Central memory CD8-positive, alpha-beta T cell (primary cell): ENCODE measurements at places on chromosomes 3 and 15.
A peak's percentile ranks its signal among the peaks of the same experiment; 100 is the strongest.

- H3K4me3 ChIP-seq: no peak overlapping the region
- DNase-seq: no peak
- H3K36me3 ChIP-seq: peaks cover 9% of the 10 kb centered on the region
- no peaks in the 10 kb centered on the region for H3K27me3 ChIP-seq
- H3K4me1 ChIP-seq: no peaks in the 10 kb centered on the region
Measured at GRCh38 chr15:59116771-59117170, 11.8 kb downstream of the CCNB2 start.

DNA sequence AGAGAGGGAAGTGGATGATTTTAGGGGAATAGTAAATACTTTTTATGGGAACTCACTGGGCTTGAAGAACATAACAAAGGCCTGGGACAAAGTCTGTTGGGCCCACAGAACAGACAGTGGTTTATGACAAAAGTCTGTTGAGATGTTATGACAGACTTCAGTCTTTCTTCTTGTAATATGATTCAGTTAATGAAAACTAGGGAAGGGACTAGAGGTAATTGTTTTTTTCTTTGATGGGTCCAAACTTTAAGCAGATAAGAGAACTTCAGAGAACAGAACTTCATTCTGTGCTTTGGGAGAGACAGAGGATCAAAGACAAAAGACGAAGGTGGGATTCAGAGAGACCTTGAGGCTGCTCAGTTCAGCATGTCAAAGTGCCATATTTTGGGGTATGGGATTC, 9.3 kb downstream of the CRYBG3 start:
- H3K27ac ChIP-seq: no peak overlapping the region
- H3K4me3 ChIP-seq: no peak overlapping the region
- H3K4me1 ChIP-seq: no peaks in the 10 kb centered on the region
- DNase-seq: no peak

DNA sequence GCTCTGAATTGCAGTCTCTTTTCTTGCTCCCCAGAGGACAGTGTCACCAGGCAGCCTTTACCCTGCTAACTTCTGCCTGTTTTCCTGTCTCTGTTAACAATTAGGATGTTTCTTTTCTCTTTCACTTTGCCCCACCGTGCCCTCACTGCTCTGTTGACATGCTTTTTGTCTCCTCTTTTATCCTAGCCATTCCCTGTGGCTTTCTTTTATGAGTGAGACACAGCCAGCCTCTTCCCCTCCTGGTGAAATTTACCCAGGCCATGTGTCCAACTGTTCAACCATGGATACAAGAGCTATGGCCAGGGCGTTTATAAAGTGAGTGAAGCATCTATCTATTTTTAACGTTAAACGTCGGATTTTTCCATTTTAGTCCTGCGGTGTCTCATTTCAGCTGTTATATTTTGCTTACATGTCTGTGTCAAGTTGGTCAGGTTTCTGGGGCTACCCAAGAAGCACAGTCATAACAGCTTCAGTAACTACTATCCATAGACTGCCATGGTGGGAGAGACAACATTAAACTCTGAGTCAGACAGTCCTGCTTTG, 443.2 kb upstream of the AZI2 start:
- H3K4me3 ChIP-seq: no peak overlapping the region
- no peaks in the 10 kb centered on the region for H3K36me3 ChIP-seq
- H3K27me3 ChIP-seq: no peaks in the 10 kb centered on the region
- no peaks in the 10 kb centered on the region for H3K4me1 ChIP-seq
- no peak overlapping the region for H3K27ac ChIP-seq

GRCh38 chr3:113912552-113913236, 35.1 kb upstream of the ZDHHC23 start:
- H3K27me3 ChIP-seq: no peaks in the 10 kb centered on the region
- H3K4me1 ChIP-seq: no peaks in the 10 kb centered on the region

DNA sequence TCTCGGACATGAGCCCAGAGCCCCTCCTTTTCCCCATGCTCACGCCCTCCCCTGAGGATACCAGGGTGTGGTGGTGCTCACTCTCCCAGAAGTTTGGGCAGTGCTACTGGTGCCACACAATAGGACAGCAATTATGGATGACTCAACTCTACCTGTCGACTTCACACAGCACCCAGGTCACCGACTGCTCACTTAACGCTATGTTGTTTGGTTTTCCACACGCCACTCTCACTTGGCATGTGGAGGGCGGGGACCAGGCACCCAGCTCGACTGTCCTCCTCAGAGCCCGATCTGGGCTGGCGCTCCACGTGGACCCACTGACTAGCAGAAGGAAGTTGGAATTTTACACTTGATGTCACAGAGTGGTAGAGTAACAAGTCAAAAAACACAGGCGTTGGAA, 30.9 kb downstream of the STIMATE start:
- no peak for DNase-seq
- peaks cover 4% of the 10 kb centered on the region for H3K36me3 ChIP-seq
- H3K4me1 ChIP-seq: peaks cover 44% of the 10 kb centered on the region
- no peak overlapping the region for H3K4me3 ChIP-seq

GRCh38 chr15:33545866-33546265, 235.1 kb downstream of the RYR3 start:
- no peaks in the 10 kb centered on the region for H3K27me3 ChIP-seq
- H3K4me3 ChIP-seq: no peak overlapping the region
- no peaks in the 10 kb centered on the region for H3K36me3 ChIP-seq
- no peak overlapping the region for H3K27ac ChIP-seq

DNA sequence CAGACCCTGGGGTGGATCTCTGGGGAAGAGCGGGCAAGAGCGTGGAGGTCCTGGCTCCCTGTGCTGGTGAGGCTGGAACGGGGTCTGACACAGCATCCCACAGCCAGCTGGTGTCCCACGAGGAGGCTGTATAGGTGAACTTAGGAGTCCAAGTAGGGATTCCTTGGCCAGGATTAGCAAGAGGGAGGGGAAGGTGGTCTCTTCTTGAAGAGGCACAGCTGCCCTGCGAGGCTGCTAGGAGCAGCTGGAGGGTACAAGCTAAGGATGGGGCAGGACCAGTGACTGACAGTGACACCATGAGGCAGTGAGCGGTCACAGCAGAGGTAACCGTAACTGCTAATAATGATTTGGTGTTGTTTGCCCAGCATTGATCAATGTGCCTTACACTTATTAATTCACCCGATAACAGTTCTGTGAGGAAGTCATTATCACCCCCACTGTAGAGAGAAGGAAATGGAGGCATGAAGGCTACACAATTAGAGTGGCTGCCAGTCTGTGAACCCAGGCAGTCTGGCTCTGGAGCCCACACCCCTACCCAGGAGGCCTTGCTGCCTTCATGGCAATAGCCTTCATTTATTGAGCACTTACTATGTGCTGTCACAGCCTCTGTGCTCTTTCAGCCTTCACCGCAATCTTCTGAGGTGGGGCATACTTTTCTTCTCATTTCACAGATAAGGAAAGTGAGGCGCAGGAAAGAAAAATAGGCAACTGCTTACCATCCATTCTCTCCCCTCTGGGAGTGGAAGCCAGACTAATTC, 59.4 kb downstream of the TMEM44 start:
- no peaks in the 10 kb centered on the region for H3K36me3 ChIP-seq
- H3K27me3 ChIP-seq: peaks cover 27% of the 10 kb centered on the region
- no peak for DNase-seq

DNA sequence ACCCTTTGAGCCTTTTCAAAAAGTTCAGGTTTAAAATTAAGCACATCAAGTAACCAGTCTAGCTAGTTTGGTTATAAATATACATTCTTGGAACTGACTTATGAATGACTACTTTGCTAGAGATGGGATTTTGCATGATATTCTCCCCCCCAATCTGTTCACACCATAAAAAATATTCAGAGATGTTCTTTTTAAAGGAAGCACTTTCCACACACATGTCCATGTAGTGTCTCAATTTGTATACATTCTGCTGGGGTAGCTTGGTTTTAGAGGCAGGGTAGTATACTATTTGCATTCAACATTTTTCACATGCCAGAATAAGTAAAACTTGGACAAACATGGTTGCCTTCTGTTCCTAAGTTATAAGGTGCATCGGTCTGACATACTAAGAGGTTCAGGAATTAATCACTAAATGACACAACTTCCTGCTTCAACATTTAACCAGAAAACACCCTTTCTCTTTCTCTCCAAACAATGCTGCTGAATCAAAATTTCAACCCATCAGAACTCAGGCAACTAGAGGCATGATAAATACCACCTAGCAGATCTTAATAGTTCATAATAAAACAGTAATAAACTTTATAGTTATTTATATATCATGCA, 57.0 kb downstream of the SUMF1 start:
- no peaks in the 10 kb centered on the region for H3K27me3 ChIP-seq
- H3K36me3 ChIP-seq: peaks cover 13% of the 10 kb centered on the region
- H3K27ac ChIP-seq: peak overlapping the region; percentile 67
- H3K4me1 ChIP-seq: peaks cover 21% of the 10 kb centered on the region
- DNase-seq: no peak

GRCh38 chr3:17183951-17184550, 299.3 kb downstream of the PLCL2 start:
- H3K27ac ChIP-seq: no peak overlapping the region
- H3K27me3 ChIP-seq: no peaks in the 10 kb centered on the region
- H3K4me3 ChIP-seq: no peak overlapping the region
- H3K4me1 ChIP-seq: peaks cover 27% of the 10 kb centered on the region

- peaks cover 2% of the 10 kb centered on the region for H3K36me3 ChIP-seq
- no peak overlapping the region for H3K27ac ChIP-seq
- no peak overlapping the region for H3K4me3 ChIP-seq
- DNase-seq: no peak
- H3K4me1 ChIP-seq: peaks cover 19% of the 10 kb centered on the region
Measured at GRCh38 chr3:187831125-187832051, 86.1 kb upstream of the BCL6 start.

DNA sequence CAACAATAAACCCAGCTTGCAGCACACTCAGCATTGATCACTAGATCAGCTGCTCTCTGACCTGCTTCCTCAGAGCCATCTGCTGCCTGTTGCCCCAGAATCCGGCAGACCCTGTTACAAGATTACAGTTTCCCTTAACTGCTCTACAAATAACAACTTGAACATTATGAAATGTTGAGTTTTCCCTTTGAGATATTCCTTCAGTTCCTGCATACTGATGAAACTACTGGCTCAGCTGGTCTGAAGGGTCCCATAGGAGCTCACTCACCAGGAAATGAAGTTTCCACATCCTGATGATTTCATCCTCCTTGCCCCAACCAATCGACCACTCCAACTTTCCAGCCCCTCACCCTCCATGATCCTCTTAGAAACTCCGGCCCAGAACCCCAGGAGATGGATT, 281.9 kb downstream of the OCA2 start:
- no peaks in the 10 kb centered on the region for H3K27me3 ChIP-seq
- no peak overlapping the region for H3K4me3 ChIP-seq
- no peak overlapping the region for H3K27ac ChIP-seq
- no peaks in the 10 kb centered on the region for H3K4me1 ChIP-seq
- H3K36me3 ChIP-seq: no peaks in the 10 kb centered on the region
- no peak for DNase-seq

DNA sequence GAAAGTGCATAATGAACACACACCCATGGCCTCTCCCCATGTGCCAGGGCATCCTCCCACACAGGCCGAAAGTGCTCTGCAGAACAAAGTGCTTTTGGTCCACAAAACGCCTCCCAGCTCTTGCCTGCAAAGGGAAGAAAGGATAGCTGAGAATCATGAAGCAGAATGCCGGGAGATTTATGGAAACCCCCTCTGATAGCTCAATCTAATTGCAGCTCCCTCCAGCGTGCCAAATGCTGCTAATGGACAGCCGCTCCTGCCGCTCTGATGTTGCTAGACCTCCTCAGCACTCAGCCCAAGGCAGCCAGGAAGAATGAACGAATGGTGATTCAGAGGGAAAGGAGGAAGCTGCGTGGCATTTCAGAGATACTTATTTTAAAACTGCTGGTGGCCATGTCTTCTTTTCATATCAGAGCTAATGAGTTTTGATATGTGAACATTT, 145.3 kb downstream of the TJP1 start:
- H3K27me3 ChIP-seq: peaks cover 39% of the 10 kb centered on the region
- H3K27ac ChIP-seq: no peak overlapping the region
- H3K4me3 ChIP-seq: no peak overlapping the region
- no peaks in the 10 kb centered on the region for H3K36me3 ChIP-seq
- no peaks in the 10 kb centered on the region for H3K4me1 ChIP-seq

GRCh38 chr15:23857028-23857641, 170.0 kb upstream of the NDN start:
- H3K27me3 ChIP-seq: no peaks in the 10 kb centered on the region
- no peak for DNase-seq
- no peaks in the 10 kb centered on the region for H3K4me1 ChIP-seq
- H3K4me3 ChIP-seq: no peak overlapping the region
- H3K27ac ChIP-seq: no peak overlapping the region

DNA sequence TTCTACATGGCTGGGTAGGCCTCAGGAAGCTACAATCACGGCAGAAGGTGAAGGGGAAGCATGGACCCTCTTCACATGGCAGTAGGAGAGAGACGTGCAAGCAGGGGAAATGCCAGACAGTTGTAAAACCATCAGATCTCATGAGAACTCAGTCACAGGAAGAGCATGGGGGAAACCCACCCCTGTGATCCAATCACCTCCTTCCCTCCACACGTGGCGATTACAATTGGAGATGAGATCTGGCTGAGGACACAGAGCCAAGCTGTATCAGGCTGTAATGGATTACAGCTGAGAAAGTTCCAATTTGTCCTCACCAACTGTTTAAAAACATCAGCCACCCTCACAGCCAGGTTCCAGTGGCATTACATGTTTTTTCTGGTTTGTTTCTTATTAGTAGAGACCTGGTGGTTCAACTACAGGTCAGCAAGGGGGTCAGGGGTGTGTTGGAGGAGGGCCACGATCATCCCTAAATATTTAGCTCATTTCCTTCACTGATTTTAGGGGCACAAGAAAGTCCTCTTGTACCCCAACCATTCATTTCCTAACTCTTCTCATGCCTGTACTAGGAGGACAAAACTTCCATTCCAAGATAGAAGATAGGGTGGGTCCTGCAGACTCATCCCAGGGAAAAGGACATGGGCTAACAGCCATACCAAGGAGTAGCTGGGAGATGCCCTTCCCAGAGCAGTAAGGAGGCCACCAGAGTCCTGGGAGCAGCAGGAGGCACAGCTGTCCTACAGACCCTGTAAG, 54.4 kb downstream of the ANXA2 start:
- no peaks in the 10 kb centered on the region for H3K4me1 ChIP-seq
- H3K27me3 ChIP-seq: no peaks in the 10 kb centered on the region

DNA sequence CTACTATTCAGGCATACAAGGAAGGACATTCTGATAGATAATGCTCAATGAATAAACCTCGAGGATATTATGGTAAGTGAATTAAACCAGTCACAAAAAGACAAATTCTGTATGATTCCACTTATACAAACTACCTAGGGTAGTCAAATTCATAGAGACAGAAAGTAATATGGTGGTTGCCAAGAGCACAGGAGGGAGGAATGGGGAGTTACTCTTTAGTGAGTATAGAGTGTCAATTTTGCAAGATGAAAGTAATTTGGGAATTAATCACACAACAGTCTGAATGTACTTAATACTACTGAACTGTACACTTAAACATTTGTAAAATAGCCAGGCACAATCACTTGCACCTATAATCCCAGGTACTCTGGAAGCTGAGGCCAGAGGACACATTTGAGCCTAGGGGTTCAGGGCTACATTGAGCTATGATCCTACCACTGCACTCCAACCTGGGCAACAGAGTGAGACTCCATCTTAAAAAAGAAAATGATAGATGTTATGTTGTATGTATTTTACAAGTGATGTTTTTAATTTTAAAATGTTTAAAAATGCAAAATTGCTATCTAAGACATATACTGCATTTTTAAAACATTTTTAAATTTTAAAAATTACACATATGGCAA, 91.0 kb downstream of the NPAP1 start:
- no peaks in the 10 kb centered on the region for H3K36me3 ChIP-seq
- no peaks in the 10 kb centered on the region for H3K4me1 ChIP-seq
- no peaks in the 10 kb centered on the region for H3K27me3 ChIP-seq
